T-helper 2 cell (primary cell): ENCODE measurements at places on chromosomes 3 and 15.

- no peak for DNase-seq
Measured at GRCh38 chr15:68725736-68726135, 95.0 kb downstream of the ANP32A start.

- DNase-seq = no peak
Measured at GRCh38 chr3:175896655-175897054, 1037.5 kb downstream of the NAALADL2 start.

DNA sequence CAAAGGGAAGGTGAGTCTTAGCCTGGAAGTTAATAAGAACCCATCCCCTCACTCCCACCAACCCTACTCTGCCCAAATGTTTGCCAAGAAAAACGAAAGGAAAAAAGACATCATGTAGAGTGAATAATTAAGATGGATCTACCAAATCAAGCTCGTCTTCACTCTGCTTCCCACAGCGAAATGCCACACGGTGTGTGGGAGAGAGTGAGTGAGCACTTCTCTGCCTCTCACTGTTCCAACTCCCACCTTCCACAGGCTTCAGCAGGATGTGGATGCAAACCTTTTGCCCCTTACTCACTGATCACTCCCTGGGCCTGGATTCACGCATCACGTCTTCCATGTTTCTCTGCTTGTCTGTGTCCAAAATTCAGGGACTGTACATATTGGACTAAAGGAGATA, 85.4 kb downstream of the WDR76 start:
- no peak for DNase-seq

- no peak for DNase-seq
Measured at GRCh38 chr15:89122505-89123180, 34.4 kb downstream of the ABHD2 start.

GRCh38 chr3:146569314-146569713, 24.9 kb upstream of the PLSCR1 start:
- DNase-seq = no peak

GRCh38 chr15:85661859-85662258, 132.9 kb downstream of the KLHL25 start:
- DNase-seq = no peak

DNA sequence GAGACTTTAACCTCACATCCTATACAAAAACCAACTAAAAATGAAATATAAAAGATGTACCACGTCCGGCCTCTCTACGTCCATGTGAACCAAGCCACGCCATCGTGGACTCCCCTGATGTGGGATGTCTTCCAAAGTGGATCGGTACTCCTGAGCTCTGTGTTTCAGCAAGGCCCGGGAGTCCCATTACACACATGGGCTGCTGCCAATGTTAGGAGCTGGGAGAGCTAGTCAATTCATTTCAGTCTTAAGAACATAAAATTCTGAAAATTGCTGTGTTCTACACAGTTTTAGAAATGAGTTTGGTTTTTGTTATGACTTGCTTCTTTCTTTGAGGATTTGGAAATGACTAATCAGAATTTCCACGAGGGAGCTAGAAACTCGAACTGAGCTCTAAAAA, 131.0 kb downstream of the GABRG3 start:
- no peak for DNase-seq

DNA sequence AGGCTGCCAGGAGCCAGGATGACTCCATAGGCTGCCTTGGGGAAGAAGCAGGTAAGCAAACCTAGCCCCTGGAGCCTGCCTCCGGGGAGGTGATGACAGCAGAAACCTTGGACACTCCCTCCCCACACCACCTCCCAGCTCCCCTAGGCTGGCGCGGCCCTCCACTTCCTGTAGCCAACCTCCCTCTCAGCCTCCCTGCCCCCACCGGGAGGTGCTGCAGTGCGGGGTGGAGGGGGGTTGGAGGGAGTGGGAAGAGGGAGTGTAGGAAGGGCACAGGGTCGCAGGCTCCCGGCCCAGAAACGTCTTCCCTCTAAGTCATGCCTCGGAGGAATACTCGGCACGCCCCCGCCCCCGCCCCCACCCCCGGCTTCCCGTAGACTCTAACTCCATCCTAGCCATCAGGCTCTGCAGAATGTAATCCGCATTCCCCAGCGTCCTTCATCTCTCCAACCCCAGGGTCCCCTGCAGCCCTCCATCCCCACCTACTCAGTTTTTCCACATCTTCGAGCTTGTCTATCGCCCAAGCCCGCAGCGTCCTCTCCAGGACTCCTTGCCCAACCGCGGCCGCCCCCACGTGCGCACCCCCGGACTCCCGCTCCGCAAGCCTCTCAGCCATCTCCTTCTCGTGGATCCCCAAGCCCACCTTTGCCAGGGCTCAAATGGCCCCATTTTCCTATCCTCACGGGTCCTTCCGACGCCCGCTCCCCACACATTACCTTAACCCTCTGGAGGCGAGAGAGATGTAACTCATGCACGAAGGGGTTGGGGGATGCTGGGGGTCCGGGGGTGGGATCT, 528 bp downstream of the LPCAT4 start:
- peak; percentile 28 for DNase-seq

DNA sequence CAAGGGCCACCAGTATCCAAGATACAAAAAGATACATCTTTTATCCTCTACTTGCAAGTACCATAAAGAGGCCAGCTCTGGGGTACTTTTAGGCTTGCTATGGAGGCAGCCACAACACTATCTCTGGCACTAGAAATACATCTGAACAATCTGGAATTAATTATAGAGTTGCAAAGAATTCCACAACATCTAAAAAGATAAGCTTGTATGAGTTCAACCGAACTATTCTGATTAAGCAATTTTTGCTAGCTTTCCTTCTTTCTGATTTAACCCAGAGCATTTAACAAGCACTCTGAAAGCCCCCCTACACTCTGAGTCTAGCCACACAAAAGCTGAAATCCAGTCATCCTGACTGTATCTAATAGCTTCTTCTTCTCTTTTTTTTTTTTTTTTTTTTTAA, 95.4 kb downstream of the FRMD5 start:
- DNase-seq = no peak

DNA sequence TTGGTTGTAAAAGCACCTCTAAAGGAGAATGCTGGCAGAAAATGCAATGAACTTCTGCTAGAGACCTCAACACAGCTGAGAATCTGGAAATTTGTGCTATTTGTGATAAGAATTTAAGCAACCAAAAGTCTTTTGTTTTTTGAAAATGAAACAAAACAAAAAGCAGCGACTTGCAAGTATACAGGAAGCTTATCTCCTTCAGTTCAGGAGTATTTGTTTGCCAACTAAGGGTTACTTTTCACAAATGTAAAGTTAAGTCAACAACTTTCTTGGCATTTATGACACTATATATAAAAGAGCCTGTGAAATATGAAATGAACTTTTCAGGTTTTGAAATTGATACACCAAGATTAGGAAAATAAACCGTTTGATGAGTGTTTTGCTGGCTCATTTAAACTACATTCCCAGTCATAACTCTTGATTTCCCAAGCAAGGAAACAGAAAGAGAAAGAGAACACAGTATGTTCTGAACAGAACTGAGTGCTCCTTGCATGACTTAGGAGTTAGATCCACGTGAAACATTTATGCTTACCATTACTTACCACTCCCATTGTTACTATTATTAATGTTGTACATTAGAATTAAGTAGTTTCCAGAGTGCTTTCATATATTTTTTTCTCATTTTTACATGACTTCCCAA, 92.3 kb upstream of the COL8A1 start:
- no peak for DNase-seq

- DNase-seq = no peak
Measured at GRCh38 chr15:57566834-57567233, 24.9 kb upstream of the MYZAP start.

GRCh38 chr15:90240856-90241255, 6.8 kb downstream of the GDPGP1 start:
- no peak for DNase-seq

DNA sequence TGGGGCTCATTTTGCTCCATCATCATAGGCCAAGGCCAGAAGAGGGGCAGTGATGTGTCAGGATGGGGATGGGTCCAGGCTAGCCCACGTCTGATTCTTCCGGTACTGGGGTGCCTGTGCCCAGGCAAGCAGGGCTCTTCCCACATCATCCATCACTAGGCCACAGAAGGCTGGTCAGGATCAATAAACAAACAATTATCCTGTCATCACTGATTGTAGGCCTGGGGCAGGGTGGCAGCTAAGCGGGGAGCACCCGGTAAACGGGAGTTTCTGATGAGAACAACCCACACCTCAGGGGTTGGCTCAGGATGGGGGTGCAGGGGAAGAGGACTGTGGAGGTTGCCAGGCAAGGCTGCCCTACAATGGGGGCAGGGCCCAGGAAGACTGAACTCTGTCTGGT, 18.1 kb upstream of the CACNA2D2 start:
- DNase-seq = no peak

GRCh38 chr15:100134586-100134985, 207.2 kb downstream of the ADAMTS17 start:
- no peak for DNase-seq

DNA sequence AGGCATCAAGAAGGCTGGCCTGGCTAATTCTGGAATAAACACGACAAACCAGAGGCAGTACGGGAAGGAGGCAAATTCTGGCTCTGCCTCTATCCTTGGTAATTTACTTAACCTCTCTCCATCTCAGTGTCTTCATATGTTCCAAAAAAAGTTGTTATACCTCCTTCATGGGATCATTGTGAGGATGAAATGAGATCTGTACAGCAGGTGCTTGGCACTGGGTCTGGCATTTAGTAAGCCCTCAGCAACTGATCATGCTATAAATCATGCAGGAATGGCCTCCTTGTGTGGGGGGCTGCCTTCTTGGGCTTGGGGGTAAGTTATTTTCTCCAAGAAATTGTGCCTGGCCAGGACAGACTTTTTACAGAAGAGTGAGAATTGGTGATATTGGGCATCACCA, 38.3 kb upstream of the TRA2B start:
- no peak for DNase-seq
